ENCODE measurements at places on chromosomes 7 and 10.

DNA sequence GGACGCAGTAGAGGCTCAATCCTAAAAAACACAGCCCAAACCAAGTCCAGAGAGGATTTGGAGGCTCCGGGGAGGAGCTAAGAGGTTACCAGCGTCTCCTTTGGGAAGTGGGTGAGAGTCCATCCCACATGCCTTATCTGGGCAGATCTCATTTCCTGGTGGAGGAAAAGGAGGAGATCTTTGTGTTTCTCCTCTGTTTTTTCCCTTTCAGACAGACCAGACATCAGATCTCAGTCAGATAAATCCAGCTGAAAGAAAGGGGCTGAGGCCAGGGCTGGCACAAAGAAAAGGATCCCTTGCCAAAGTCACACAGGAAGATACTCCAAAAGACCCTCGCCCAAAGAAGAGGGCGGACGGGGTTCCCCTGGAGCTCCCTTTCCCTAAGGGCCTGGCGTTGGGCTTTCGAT, 58.3 kb upstream of the COMTD1 start:
- no peak for DNase-seq

- no peak for DNase-seq
These were observed 107.0 kb downstream of the ADARB2 start for GRCh38 chr10:1630304-1630703.

- DNase-seq = no peak
These were observed 515 bp downstream of the TBX20 start for GRCh38 chr7:35253460-35253709.

- DNase-seq = no peak
These were observed 7.0 kb upstream of the KEL start for GRCh38 chr7:142969183-142969582.

DNA sequence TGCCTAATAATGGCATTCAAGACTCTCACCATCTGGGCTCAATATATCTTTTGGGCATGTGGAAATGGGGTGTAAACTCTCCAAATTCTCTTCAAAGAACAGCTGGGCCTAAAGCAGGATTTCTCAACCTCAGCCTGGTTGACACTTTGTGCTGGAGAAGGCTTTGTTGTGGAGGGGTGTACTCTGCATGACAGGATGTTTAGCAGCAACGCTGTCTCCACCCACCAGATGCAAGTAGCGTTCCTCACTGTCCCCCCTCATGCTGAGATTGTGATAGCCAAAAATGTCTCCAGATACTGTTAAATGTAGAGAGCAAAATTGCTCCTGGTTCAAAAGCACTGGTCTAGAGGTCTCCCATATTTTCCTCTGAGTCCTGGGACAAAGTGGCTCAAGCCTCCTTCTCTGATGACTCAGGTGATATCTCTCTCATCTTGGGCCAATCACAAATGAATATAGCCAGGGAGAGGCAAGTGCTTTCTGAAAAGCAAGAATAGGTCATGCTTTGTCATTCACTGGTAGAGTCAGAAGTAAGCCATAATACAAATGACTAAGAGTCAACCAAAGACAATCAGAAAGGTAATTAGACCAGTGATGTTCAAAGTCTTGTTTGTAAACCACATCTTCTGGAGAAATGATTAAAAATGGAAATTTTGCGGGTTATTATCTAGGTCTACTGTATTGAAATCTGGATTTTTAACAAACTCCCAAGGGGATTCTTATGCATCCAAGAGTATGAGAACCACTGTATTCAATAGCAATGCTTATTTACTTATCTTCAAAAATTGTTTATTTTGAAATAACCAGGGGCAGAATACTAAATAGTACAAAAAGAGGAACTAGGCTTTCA, 330.8 kb downstream of the PTEN start:
- DNase-seq = no peak
